Caco-2 (cell line): ENCODE measurements at places on chromosomes 4 and X.

DNA sequence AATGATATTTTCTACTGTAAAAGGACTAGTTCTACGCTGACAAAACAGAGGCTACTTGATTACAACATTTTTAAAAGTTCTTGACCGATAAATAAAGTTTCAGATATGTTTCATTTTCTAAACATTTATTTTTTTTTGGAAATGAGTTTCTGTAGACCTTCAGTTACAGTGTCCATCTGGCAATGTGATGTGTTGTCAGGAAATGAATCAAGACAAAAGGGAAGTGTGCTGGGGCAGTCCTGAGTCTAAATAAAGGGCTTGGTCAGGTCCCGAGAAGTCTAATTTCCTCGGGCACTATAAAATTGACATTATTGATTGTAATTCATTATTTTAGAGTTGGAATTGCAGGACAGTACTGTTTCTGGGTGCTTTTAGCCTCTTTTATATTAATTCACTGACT is 57.0 kb upstream of the FTHL17 start:
- no peaks in the 10 kb centered on the region for H3K36me3 ChIP-seq
- H3K27ac ChIP-seq, result no peak overlapping the region
- no peak overlapping the region for H3K4me3 ChIP-seq
- DNase-seq, result no peak

GRCh38 chr4:168893807-168894206 is 116.2 kb downstream of the CBR4 start:
- H3K27ac ChIP-seq, result no peak overlapping the region
- DNase-seq, result no peak
- H3K4me1 ChIP-seq, result no peaks in the 10 kb centered on the region
- H3K4me3 ChIP-seq, result no peak overlapping the region
- H3K36me3 ChIP-seq, result no peaks in the 10 kb centered on the region
- H3K27me3 ChIP-seq, result no peaks in the 10 kb centered on the region

GRCh38 chr4:133472244-133472643 is 323.1 kb downstream of the PCDH10 start:
- H3K27me3 ChIP-seq, result no peaks in the 10 kb centered on the region
- H3K27ac ChIP-seq, result no peak overlapping the region
- no peak for DNase-seq
- H3K4me3 ChIP-seq, result no peak overlapping the region
- peaks cover 4% of the 10 kb centered on the region; the same call in 1 of the 2 replicates for H3K4me1 ChIP-seq

DNA sequence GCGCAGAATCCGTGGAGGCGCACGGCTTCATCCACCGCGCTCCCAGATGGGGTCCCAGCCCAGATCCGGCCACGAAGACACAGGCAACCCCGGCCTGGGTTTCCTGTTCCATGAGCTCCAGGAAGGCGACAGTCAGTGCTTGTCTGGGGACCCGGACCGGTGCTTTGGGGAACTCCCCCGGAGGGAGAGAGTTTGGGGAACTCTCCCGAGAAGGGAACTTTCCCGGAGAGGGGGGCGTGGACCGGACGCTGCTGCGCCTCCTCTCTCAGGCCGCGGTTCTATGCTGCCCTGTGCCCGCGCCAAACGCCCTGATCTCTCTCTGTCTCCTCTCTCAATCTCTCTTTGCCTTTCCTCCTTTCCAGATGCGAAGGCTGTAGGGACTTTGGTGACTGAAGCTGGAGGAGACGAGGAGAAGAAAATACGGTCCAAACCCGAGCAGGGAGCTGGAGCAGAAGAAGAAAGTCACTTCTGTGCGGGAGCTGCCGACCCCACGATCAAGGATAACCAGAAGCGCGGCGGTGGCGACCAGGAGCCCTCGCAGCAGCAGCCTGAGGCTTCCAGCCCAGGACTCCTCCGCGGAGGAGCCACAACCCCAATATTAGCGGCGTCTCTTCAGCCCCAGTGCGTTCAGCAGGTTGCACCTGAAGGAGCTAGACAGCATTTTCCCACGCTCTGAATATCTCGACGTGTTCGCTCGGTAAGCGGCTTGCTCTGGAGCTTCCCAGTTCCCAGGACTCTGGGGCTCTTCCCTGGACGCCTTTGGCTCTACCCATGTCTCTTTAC is 47.6 kb upstream of the NKAP start:
- H3K27ac ChIP-seq, result no peak overlapping the region
- no peaks in the 10 kb centered on the region for H3K27me3 ChIP-seq
- no peak overlapping the region for H3K4me3 ChIP-seq
- no peaks in the 10 kb centered on the region for H3K4me1 ChIP-seq

DNA sequence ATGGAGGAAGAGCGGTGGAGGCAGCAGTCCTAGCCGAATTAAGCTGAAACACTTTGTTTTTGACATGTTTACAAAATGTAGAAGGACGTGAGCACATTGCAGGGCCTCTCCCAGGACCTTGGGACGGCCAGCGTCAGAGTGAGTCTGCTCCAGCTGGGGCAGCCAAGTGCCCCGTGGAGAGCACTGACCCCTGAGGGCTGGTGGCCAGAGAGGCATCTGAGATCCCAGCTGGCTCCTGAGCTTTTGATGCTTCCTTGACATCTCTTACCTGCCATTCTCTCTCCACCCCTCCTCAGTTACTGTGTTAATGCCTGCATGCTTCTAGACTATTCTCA is 24.7 kb downstream of the NAT8L start:
- H3K4me3 ChIP-seq, result no peak overlapping the region
- H3K36me3 ChIP-seq, result no peaks in the 10 kb centered on the region
- no peaks in the 10 kb centered on the region for H3K4me1 ChIP-seq
- H3K27me3 ChIP-seq, result no peaks in the 10 kb centered on the region
- no peak for DNase-seq

DNA sequence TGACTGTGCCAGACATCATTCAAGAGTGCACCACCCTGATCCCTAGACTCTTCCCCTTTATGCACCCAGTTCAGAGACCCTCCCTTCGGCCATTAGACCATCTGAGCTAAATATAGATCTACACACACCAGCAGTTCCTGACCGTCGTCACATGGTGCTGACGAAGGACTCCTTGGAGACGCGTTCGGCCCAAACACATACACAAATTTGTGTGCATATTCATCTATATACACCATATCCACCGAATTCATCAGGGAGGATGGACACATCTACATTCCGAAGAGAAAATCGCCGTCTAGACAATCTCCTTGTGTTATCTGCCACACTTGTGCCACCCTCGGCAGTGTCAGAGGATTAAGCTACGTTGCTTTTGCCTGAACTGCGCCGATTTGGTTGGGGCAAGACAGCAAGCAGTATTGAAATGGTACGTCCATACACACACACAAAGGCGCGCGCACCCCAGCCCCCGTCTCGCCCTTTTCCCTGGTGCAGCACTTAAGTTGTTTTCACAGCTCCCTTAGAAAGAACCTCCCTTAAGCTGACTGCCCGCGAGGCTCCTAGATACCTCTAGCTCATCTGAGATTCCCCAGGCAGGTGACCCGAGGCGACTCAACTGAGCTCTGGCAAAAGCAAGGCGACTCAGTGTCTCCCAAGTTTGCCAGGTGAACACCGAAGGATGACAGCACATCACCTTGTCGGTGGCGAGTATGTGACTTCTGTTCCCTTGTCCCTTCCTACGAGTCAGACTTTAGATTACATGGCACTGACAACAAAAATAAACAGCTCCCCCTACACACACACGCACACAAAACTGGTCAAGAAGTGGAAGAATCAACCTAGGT is 1.0 kb downstream of the RASGEF1B start:
- no peaks in the 10 kb centered on the region for H3K36me3 ChIP-seq
- peak overlapping the region; percentile 92 for H3K4me3 ChIP-seq
- no peaks in the 10 kb centered on the region for H3K27me3 ChIP-seq
- DNase-seq, result peak; percentile 48
- H3K4me1 ChIP-seq, result peaks cover 46% of the 10 kb centered on the region
- H3K27ac ChIP-seq, result peak overlapping the region; percentile 94

DNA sequence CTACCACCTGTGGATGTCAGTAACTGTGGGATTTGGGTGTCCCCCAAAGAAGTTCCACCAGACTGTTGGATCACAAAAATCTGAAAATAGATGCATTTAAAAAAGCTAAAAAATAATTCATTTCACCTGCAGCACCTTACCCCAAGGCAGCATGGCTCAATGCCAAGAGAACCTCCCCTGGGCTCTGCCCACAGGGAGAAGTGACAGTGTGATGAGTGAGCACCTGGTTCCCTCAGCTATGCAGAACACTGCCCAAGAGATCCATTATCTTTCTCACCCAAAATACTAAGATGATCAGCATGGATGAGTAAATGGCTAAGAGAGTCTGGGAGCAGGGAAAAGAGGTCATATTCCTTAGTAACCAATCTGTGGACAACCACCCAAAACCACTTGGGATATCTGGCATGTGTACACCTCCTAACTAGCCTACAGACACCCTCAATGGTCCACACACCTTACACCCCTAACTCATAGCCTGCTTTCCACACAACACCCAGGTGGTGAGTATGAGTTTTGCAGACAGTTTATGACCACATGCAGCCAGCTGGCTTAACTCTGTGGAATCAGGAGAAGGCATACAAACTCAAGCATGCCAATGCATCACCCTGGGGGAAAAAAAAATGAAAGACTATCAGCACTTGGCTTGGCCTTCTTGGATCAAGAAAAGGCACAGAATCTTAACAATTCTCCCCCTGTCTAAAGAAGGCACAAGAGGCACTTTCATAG is 416.5 kb upstream of the SMIM31 start:
- H3K4me1 ChIP-seq, result no peaks in the 10 kb centered on the region
- no peaks in the 10 kb centered on the region for H3K36me3 ChIP-seq
- H3K27ac ChIP-seq, result no peak overlapping the region
- no peaks in the 10 kb centered on the region for H3K27me3 ChIP-seq

DNA sequence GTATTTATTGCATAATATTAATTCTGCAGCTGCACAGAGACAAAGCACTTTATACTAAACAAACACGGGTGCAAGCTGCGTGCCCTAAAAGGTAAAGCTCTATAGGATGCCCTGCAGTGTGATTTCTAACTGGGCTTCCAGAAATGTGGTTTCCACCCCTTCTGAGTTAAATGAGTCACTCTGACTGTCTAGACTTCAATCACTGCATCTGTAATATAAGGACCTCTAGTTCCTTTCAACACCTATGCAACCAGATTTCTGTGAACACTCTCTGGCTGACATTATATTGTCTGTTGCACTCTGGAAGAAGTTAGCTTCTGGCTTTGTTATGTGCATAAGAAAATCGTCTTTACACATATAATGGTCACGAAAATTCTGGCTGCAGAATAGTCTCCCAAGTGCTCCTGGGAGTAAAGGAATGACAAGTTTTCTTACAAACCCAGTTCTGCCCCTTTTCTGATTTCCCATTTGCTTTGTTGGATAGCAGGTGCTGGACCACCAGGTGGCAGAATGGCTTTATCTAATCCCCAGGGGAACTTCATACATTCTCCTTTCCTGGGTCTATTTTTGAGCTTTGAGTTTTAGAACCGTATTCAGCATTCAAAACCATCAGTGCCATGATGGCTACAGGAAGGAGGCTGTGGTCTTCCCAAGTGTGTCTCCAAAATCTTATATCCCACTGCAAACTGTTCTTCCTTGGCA is 842.2 kb downstream of the STIM2 start:
- no peaks in the 10 kb centered on the region for H3K36me3 ChIP-seq
- no peak overlapping the region for H3K27ac ChIP-seq
- no peaks in the 10 kb centered on the region for H3K27me3 ChIP-seq
- DNase-seq, result no peak
- H3K4me3 ChIP-seq, result no peak overlapping the region

GRCh38 chr4:2472187-2472586 is 3.3 kb downstream of the RNF4 start:
- peaks cover 11% of the 10 kb centered on the region for H3K4me1 ChIP-seq
- H3K36me3 ChIP-seq, result peaks cover 2% of the 10 kb centered on the region; the same call in 1 of the 2 replicates
- no peaks in the 10 kb centered on the region for H3K27me3 ChIP-seq
- no peak for DNase-seq
- no peak overlapping the region for H3K4me3 ChIP-seq

DNA sequence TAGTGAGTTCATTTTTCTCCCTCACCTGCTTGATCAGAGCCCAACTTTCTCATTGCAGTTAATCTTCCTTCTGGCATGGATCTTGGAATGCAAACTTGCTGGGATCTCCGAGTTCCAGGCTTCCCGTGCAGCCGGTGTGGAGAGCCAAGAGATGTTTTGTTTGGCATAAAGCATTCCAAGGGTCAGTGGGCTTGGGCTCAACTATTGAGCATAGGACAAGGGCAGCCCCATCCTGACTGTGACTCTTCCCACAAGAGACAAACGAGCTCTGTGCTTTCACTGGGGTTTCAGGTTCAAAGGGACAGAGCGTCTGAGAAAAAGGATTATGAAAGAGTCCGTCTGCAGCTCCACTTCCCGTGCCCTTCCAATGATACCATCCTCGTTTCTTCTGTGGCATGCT is 10.5 kb downstream of the TLR7 start:
- H3K36me3 ChIP-seq, result no peaks in the 10 kb centered on the region
- H3K4me1 ChIP-seq, result no peaks in the 10 kb centered on the region
- no peak overlapping the region for H3K27ac ChIP-seq
- no peaks in the 10 kb centered on the region for H3K27me3 ChIP-seq
- H3K4me3 ChIP-seq, result no peak overlapping the region

- no peaks in the 10 kb centered on the region for H3K36me3 ChIP-seq
- H3K27ac ChIP-seq, result no peak overlapping the region
- H3K4me3 ChIP-seq, result no peak overlapping the region
- no peak for DNase-seq
- H3K27me3 ChIP-seq, result no peaks in the 10 kb centered on the region
These were observed 204.2 kb upstream of the IL15 start for GRCh38 chr4:141432000-141432712.

DNA sequence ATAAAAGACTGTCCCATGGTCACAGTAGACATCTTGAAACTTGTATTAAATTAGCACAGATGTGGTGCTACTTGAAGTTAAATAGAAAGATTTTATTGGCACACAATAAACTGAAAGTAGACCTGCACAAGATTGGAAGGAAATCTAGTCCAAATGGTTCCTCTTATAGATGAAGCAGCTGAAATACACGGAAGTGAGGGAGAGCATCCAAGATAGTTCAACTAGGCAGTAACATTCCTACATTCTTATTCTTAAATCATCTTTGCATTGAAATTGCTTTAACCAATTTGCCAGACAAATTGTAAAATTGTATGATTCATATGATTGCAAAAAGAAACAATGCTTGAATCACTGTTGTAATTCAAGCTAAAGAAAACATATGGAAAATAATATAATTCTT is 87.6 kb upstream of the VCX3B start:
- H3K36me3 ChIP-seq, result no peaks in the 10 kb centered on the region
- H3K27me3 ChIP-seq, result no peaks in the 10 kb centered on the region
- H3K4me3 ChIP-seq, result no peak overlapping the region
- DNase-seq, result no peak

DNA sequence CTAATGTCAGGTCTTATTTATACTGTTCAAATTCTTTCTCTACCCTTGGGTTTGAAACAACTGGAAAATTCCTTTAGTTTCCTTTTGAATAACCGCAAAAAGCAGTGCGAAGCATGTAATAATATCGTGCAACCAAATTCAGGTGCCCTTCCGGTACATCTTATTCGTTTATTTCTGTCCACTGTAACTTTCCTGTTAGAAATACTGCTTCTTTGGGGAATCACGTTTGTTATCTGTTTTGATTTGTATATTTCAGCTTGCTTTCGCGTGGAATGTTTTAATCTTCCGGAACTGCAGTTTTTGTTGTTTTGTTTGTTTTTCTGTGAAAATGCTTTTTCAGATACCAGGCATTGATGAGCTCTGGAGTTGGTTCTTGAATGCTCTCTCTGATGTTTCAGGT is 85.7 kb upstream of the HPRT1 start:
- no peaks in the 10 kb centered on the region for H3K4me1 ChIP-seq
- no peaks in the 10 kb centered on the region for H3K27me3 ChIP-seq
- DNase-seq, result no peak

- H3K27ac ChIP-seq, result no peak overlapping the region
- H3K4me1 ChIP-seq, result peaks cover 10% of the 10 kb centered on the region; the same call in 1 of the 2 replicates
- no peak for DNase-seq
- H3K27me3 ChIP-seq, result no peaks in the 10 kb centered on the region
These were observed 93.8 kb upstream of the CLCN4 start for GRCh38 chrX:10062980-10063379.
